PC-3 (cell line): ENCODE measurements at places on chromosomes 7 and 10. TPM values are rescaled to one million over a fixed set of nuclear protein-coding genes. Genes with fewer than 3 reads are reported as not detected.

- H3K4me1 ChIP-seq: peaks cover 28% of the 10 kb centered on the region
- no peaks in the 10 kb centered on the region for H3K36me3 ChIP-seq
- H3K4me3 ChIP-seq: no peak overlapping the region
Observed at GRCh38 chr7:12565873-12566272, 4.6 kb upstream of the SCIN start.

GRCh38 chr10:129865960-129866359 is 98.1 kb downstream of the EBF3 start:
- H3K4me1 ChIP-seq: no peaks in the 10 kb centered on the region
- H3K4me3 ChIP-seq: no peak overlapping the region

GRCh38 chr10:128097783-128098182 is 28.4 kb downstream of the MKI67 start:
- no peak overlapping the region for H3K27ac ChIP-seq
- no peaks in the 10 kb centered on the region for H3K4me1 ChIP-seq
- DNase-seq: peak; percentile 10
- no peak overlapping the region for H3K4me3 ChIP-seq

The GRID2IP gene
- total RNA-seq: not detected in 2 replicates

The NEURL1 gene
- 1.7 and 3.5 TPM in 2 replicates for total RNA-seq

DNA sequence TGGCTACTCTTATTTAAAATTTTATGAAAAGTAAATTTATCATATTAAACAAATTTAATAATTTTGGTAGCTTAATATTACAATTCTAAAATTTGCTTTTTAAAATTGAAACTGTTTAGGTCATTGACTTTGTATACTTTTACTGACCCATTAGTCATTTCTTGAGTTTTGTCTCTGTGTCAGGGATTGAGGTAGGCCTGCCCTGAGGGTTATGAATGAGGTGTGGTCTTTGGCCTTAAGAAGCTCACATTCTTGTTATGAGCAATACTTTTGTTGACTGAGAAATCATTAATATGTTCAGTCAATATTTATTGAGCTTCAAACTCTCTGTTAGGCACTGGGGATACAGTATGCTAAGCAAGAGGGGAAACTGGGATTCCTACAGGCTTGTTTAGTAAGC is 47.0 kb upstream of the RPA3 start:
- no peaks in the 10 kb centered on the region for H3K27me3 ChIP-seq
- H3K4me1 ChIP-seq: peaks cover 41% of the 10 kb centered on the region
- DNase-seq: peak; percentile 89
- no peak overlapping the region for H3K4me3 ChIP-seq

DNA sequence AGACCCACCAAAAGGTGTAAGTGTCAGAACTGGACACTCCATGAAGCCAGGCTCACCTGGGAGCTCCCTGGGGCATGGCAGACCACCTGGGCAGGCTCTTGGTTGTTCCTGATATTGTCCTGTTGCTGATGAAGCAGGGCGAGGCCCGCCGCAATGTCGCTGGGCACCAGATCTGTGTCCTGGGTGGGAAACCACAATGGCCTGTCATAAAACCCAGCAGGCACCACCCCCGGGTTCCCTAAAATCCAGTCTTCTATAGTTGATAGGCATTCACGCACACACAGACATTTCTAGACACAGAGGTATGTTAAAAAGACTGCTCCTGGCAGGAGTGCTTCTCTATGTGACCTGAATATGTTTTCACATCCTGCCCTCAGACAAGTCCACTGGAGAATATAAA is 15.0 kb downstream of the DAGLB start:
- H3K36me3 ChIP-seq: peaks cover 31% of the 10 kb centered on the region
- H3K27me3 ChIP-seq: no peaks in the 10 kb centered on the region
- no peak overlapping the region for H3K27ac ChIP-seq
- DNase-seq: no peak
- H3K4me1 ChIP-seq: peaks cover 16% of the 10 kb centered on the region; the same call in 1 of the 2 replicates
